ENCODE measurements at places on chromosomes 13 and 19.
A peak's percentile ranks its signal among the peaks of the same experiment; 100 is the strongest.

DNA sequence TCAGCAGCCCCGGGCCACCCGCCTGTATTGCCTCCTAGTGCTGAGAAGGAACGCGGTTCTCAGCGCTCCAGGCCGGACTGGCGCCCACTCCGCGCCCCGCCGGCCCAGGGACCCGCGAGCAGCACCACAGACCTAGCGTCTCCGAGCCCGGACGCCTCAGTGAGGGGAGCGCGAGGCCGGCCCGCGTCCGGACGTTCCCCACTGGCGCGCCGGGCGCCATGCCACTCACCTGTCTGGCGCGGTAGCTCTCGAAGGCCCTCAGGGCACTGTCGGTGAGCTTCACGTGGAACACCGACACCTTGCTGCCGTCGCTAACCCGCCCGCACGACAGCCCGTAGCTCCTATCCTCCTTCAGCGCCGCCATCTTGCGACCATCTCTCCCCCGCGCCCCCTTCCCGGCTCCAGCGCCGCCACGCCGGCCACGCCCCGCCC lies at the start of gene ELL:
ELL (minus strand) TSS at position 379 of the 432 bp plus-strand sequence; CDS start at position 364, 15 bp downstream.
- DNase-seq: no peak

DNA sequence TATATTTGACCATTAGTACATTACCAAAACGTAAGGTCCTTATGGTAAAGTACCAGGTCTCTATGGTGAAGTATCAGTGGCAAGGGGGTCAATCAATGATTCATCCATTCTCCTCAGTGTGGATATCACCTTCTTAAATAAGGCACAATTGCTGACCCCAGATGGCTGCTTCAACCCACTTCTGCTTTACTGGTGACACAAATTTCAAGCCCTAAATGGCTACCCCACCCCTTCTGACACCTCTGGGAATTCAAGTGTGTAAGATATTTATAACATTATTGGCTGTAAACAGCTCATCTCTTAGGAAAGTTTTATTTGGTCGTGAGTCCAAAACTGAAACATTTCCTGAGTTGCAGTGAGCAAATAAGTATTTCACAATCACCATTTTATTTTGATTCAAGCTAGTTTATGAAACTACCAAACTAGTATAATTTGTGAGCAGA lies 7.9 kb upstream of the WBP4 start:
- peak; percentile 34 for DNase-seq

DNA sequence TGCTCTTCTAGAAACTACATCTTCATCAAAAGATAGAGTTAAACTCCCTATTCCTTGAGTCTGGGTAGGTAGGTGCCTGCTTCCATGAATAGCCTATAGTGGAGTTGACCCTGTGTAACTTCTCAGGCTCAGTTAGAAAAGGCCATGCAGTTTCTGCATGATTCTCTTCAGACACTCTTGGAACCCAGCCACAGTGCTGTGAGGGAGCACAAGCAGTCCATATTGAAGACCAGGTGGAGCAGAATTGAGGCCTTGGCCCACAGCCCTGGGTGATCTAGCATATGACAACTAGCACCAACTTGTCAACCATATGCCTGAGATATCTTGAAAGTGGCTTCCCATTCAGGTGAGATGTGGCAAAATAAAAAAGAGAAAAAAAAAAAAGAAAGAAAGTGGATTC lies 10.3 kb upstream of the PAN3 start:
- no peak for DNase-seq

DNA sequence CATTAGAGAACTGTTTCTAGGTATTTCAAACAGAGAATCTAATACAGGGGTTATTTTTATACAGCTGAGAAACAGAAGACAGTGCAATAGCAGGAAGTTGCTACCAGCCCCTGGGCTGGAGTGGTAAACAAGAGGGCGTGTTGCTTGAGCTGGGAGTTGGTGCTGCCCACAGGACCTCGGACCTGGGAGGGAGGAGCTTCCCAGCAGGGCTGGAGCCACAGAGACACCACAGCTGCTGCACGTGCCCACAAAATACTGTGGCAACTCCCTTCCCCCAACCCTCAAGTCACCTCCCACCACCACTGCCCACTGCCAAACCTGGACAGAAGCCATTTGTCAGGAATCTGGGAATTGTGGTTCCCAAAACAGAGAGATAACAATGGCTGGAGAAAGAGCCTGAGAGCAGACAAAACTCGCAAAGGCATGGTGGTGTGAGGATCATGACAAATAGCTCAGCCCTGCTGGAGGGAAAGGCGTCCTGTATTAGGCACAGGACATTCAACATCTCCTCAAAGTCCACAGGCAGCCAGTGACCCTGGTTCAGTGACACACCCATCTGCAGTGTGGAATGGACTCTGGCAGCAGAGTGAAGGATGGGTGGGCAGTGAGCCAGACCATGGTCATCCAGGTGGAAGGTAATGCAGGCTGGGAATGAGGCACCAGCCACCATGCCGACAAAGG lies 57.2 kb downstream of the SPATA13 start:
- peak; percentile 16 for DNase-seq

- no peak for DNase-seq
Measured at GRCh38 chr19:38698225-38699026, 45.8 kb downstream of the CAPN12 start.

- no peak for DNase-seq
Measured at GRCh38 chr13:110811008-110811720, 97.7 kb downstream of the ING1 start.

All from CD4-positive, alpha-beta T cell treated with Interleukin-17A for 1 hour (primary cell).